ENCODE measurements at places on chromosomes 3 and 15. TPM values are rescaled to one million over a fixed set of nuclear protein-coding genes. Genes with fewer than 3 reads are reported as not detected.
A peak's percentile ranks its signal among the peaks of the same experiment; 100 is the strongest.

The EPHA6 gene
- total RNA-seq: 0.11 TPM

The MED12L gene
- 16.5 TPM for total RNA-seq

The SYNPR gene
- 0.59 TPM for total RNA-seq

The FOXL2NB gene
- 0.09 TPM for total RNA-seq

The AGBL1 gene
- 6.2 TPM for total RNA-seq

The ROBO2 gene
- 12.3 TPM for total RNA-seq

The NXPE3 gene
- 9.6 TPM for total RNA-seq

The MCTP2 gene
- total RNA-seq: 0.56 TPM

The C3orf22 gene
- total RNA-seq: not detected

DNA sequence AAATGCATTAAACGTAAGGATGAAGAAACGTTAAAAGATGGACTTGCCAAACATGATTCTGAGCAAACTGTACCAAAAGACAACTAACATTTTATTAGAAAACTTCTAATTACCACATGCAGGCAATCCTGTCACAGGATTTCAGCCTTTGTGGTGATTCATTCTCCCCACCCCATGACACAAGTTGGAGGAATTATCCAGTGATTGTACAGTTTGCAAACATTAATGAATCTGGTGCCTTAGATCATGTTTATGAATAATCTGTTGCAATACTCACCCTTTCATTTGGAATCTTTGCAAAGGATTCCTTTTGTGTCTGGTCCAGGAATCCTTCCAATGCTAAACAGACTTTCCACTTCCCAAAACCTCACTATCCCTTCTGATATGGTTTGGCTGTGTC, 23.3 kb upstream of the ERC2 start:
- H3K4me1 ChIP-seq: no peaks in the 10 kb centered on the region
- no peak overlapping the region for H3K27ac ChIP-seq
- H3K4me3 ChIP-seq: no peak overlapping the region
- no peaks in the 10 kb centered on the region for H3K27me3 ChIP-seq
- H3K36me3 ChIP-seq: no peaks in the 10 kb centered on the region
- no peak for DNase-seq

GRCh38 chr3:108474581-108474980, 35.8 kb downstream of the MYH15 start:
- no peaks in the 10 kb centered on the region for H3K36me3 ChIP-seq
- DNase-seq: no peak
- no peak overlapping the region for H3K4me3 ChIP-seq

DNA sequence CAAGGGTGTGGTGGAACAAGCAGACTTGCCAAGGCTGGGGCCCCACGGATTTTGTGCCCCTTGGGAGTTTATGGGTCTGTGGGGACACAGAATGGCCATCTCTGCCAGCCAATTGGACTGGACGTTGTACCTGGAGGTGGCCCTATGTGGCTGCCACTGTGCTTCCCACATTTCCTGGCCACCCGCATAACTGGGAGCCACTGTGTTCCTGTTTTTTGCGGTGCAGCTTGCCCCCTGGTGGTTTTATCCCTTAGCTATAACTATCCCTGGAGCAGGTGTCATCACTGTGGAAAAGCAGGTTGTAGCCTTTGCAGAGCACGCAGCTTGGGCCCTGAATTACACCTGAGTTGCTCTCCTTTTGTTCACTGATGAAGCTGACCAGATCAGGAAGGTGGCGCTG, 306.3 kb downstream of the ZPLD1 start:
- peak; percentile 6 for DNase-seq
- H3K4me3 ChIP-seq: no peak overlapping the region
- H3K4me1 ChIP-seq: no peaks in the 10 kb centered on the region
- no peaks in the 10 kb centered on the region for H3K27me3 ChIP-seq
- H3K36me3 ChIP-seq: no peaks in the 10 kb centered on the region

GRCh38 chr3:178754852-178755510, 218.7 kb downstream of the KCNMB2 start:
- H3K4me1 ChIP-seq: no peaks in the 10 kb centered on the region
- no peaks in the 10 kb centered on the region for H3K27me3 ChIP-seq
- no peak overlapping the region for H3K4me3 ChIP-seq
- no peaks in the 10 kb centered on the region for H3K36me3 ChIP-seq
- DNase-seq: no peak

DNA sequence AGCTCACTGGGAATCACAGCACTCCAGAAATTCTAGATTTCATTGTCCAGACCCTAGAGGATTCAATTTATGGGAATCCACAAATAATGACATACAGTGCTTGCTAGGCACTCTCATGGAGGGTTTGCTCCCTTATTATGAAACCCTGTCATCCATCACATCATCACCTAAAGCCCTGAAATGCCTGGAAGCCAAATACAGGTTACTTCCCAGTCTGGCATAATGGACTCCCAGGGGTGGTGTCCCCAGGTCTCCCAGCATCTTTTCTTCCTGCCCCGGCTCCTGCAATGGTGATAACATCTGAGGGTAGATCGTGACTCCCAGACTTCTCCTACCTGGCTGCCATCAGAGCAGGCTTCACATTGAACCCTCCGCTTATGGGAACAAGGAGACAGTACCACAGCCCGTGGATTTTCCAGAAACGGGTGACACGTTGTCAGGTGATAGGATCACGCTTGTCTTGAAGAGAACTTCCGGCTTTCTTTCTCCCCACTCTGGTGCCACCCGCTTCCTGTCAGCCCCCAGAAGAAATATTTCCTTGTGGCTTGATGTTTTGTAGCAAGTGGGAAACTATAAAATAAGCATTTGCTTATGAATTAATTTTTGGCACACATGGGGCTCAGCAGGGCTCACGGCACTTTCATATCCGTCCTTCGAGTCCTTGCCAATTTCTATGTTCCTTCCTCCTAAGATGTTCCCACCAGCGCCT, 238.7 kb upstream of the BHLHE40 start:
- H3K27me3 ChIP-seq: no peaks in the 10 kb centered on the region
- no peak overlapping the region for H3K27ac ChIP-seq
- no peak overlapping the region for H3K4me3 ChIP-seq

DNA sequence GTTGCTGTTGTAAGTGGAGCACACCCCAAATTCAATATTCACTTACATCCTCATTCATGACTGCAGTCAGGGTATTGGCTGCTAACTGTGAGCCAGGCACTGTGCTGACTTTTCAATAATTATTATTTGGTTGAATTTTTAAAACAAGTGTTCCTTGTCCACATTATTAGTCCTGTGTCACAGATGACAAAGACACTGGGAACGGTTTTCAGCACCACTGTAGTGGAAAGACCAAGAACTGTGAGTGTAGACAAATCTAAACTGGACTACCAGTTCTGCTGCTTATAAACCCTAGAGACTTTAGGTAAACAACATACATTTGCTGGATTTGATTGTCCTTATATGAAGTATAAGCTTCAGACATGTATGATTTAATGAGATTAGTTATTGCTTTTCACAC, 197.7 kb upstream of the ROBO2 start:
- no peak overlapping the region for H3K4me3 ChIP-seq
- H3K27ac ChIP-seq: no peak overlapping the region
- no peak for DNase-seq
- no peaks in the 10 kb centered on the region for H3K36me3 ChIP-seq

DNA sequence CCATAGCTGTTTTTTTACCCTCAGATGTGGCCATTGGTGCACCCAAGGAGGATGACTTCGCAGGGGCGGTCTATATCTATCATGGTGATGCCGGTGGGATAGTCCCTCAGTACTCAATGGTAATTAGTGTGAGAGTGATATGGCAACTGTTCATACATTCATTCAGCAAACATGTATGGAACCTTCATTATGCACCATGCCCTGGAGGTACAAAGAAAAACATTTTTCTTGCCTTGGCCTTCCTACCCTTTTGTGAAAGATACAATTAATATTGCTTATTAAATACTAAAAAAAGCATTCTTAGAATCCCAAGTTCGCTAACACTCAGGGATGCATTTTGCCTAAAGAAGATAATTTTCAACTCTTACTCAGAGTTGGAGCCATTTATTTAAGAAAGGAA, 342.4 kb upstream of the CTDSPL start:
- H3K4me1 ChIP-seq: peaks cover 21% of the 10 kb centered on the region
- H3K27me3 ChIP-seq: no peaks in the 10 kb centered on the region
- no peak for DNase-seq
- no peak overlapping the region for H3K27ac ChIP-seq
- no peak overlapping the region for H3K4me3 ChIP-seq
- H3K36me3 ChIP-seq: no peaks in the 10 kb centered on the region

GRCh38 chr3:195246581-195246995, 24.4 kb downstream of the XXYLT1 start:
- H3K4me3 ChIP-seq: no peak overlapping the region
- H3K27ac ChIP-seq: no peak overlapping the region
- H3K27me3 ChIP-seq: no peaks in the 10 kb centered on the region
- no peak for DNase-seq
- no peaks in the 10 kb centered on the region for H3K36me3 ChIP-seq

- no peaks in the 10 kb centered on the region for H3K27me3 ChIP-seq
- DNase-seq: peak; percentile 61
- H3K4me3 ChIP-seq: no peak overlapping the region
- no peaks in the 10 kb centered on the region for H3K36me3 ChIP-seq
These were observed 95.4 kb downstream of the PLOD2 start for GRCh38 chr3:146065573-146066006.

- DNase-seq: peak; percentile 51
- no peaks in the 10 kb centered on the region for H3K4me1 ChIP-seq
- no peak overlapping the region for H3K4me3 ChIP-seq
- no peaks in the 10 kb centered on the region for H3K36me3 ChIP-seq
- no peaks in the 10 kb centered on the region for H3K27me3 ChIP-seq
These were observed 1375.1 kb upstream of the ALCAM start for GRCh38 chr3:103991461-103992115.

GRCh38 chr15:43939070-43939469, 112.3 kb downstream of the WDR76 start:
- no peak overlapping the region for H3K4me3 ChIP-seq
- no peak for DNase-seq
- no peaks in the 10 kb centered on the region for H3K36me3 ChIP-seq
- H3K27me3 ChIP-seq: no peaks in the 10 kb centered on the region
- no peaks in the 10 kb centered on the region for H3K4me1 ChIP-seq

GRCh38 chr3:193665370-193665989, 72.5 kb downstream of the OPA1 start:
- H3K27ac ChIP-seq: no peak overlapping the region
- H3K4me3 ChIP-seq: no peak overlapping the region
- no peaks in the 10 kb centered on the region for H3K27me3 ChIP-seq
- DNase-seq: no peak
- H3K36me3 ChIP-seq: peaks cover 22% of the 10 kb centered on the region
- H3K4me1 ChIP-seq: peaks cover 9% of the 10 kb centered on the region

- H3K4me3 ChIP-seq: no peak overlapping the region
- no peaks in the 10 kb centered on the region for H3K27me3 ChIP-seq
- no peaks in the 10 kb centered on the region for H3K36me3 ChIP-seq
- no peak overlapping the region for H3K27ac ChIP-seq
These were observed 38.6 kb downstream of the SCN5A start for GRCh38 chr3:38610934-38611333.

DNA sequence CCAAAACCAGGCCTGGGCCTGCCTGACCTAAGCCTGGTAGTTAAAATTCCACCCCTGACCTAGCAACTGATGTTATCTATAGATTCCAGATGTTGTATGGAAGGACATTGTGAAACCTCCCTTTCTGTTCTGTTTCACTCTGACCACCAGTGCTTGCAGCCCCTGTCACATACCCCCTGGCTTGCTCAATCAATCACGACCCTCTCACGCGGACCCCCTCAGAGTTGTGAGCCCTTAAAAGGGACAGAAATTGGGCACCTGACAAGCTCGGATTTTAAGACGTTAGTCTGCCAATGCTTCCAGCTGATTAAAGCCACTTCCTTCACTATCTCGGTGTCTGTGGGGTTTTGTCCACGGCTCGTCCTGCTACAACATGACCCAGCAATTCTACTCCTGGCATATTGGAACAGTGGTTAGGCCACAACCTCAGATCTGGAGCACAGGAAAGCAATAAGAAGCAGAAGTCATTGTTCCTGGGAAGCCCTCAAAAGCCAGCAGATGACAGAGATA, 36.7 kb upstream of the LHFPL4 start:
- H3K27ac ChIP-seq: no peak overlapping the region

DNA sequence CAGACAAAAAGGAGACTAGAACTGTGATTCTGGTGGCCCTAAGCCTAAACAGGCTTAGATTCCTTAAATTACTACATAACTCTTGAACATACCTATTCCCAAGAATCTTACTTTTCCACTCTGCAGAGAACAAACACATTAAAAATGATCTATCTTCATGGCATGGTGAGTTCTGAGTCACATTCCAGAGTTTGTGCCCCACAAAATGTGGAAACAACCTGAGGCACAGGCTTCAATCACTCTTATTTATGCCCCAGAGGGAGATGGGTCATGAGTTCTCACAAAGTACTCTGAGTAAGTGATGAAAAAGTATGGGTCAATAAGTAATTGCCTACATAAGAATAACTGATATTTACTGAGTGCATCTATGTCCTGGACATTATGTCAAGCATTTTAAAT, 137.5 kb upstream of the SLC2A2 start:
- no peak overlapping the region for H3K27ac ChIP-seq
- DNase-seq: no peak
- peaks cover 4% of the 10 kb centered on the region for H3K36me3 ChIP-seq
- no peaks in the 10 kb centered on the region for H3K27me3 ChIP-seq
- H3K4me1 ChIP-seq: peaks cover 6% of the 10 kb centered on the region

GRCh38 chr3:113169891-113170452, 41.4 kb upstream of the BOC start:
- no peak overlapping the region for H3K27ac ChIP-seq
- H3K27me3 ChIP-seq: no peaks in the 10 kb centered on the region
- H3K36me3 ChIP-seq: no peaks in the 10 kb centered on the region
- peaks cover 35% of the 10 kb centered on the region for H3K4me1 ChIP-seq
- peak; percentile 23 for DNase-seq

GRCh38 chr15:101620671-101621070, 31.5 kb downstream of the TM2D3 start:
- H3K36me3 ChIP-seq: no peaks in the 10 kb centered on the region
- no peak overlapping the region for H3K4me3 ChIP-seq
- DNase-seq: no peak
- peaks cover 13% of the 10 kb centered on the region for H3K4me1 ChIP-seq

DNA sequence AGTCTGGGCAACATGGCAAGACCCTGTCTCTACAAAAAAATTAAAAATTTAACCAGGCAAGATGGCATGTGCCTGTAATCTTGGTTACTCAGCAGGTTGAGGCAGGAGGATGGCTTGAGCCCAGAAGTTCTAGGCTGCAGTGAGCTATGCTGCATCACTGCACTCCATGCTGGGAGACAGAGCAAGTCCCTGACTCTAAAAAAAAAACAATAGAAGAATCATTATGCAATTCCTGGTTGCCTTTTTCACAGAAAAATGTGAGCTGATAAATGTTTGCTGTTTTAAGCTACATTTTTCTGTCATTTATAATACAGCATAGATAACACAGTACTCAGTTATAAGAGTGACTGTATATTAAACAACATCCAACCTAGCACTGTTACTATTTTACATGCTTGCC, 148.8 kb downstream of the SCAPER start:
- no peak for DNase-seq
- no peaks in the 10 kb centered on the region for H3K36me3 ChIP-seq
- no peaks in the 10 kb centered on the region for H3K27me3 ChIP-seq
- H3K4me1 ChIP-seq: no peaks in the 10 kb centered on the region

- H3K27me3 ChIP-seq: no peaks in the 10 kb centered on the region
- no peak overlapping the region for H3K4me3 ChIP-seq
- no peaks in the 10 kb centered on the region for H3K4me1 ChIP-seq
- DNase-seq: no peak
These were observed 311.7 kb downstream of the VPS13C start for GRCh38 chr15:61748529-61748928.

GRCh38 chr3:63908081-63908736, 4.0 kb downstream of the SCAANT1 start:
- H3K4me1 ChIP-seq: peaks cover 16% of the 10 kb centered on the region
- DNase-seq: peak; percentile 16
- no peaks in the 10 kb centered on the region for H3K27me3 ChIP-seq
- H3K4me3 ChIP-seq: no peak overlapping the region

- H3K27ac ChIP-seq: no peak overlapping the region
- DNase-seq: no peak
- no peaks in the 10 kb centered on the region for H3K4me1 ChIP-seq
- no peaks in the 10 kb centered on the region for H3K36me3 ChIP-seq
- H3K27me3 ChIP-seq: peaks cover 41% of the 10 kb centered on the region
These were observed 2.9 kb upstream of the EPHA3 start for GRCh38 chr3:89104499-89104898.
